Fibroblast of gingiva (primary cell): ENCODE measurements at places on chromosomes 3 and 15.

DNA sequence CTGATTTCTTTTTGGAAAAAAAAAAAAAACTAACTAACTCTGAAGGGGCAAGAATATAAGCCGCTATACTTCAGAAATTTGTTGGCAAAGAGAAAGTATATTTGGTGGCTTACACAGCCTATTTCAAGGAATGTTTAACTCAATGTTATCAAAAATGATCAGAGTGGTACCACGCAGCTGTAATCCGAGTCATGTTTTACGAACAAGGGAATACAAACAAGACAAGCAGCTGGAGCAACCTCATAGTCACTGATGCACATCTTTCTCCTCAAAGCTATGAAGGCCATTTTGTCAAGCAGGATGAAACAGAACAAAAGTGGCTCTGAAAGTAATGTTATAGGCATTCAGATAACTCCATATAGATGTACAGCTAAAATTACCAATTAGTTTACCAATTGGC is 81.2 kb downstream of the SCAPER start:
- no peak for DNase-seq

- DNase-seq, result peak; percentile 92
Measured at GRCh38 chr3:194976049-194976451, 290.4 kb downstream of the FAM43A start.

DNA sequence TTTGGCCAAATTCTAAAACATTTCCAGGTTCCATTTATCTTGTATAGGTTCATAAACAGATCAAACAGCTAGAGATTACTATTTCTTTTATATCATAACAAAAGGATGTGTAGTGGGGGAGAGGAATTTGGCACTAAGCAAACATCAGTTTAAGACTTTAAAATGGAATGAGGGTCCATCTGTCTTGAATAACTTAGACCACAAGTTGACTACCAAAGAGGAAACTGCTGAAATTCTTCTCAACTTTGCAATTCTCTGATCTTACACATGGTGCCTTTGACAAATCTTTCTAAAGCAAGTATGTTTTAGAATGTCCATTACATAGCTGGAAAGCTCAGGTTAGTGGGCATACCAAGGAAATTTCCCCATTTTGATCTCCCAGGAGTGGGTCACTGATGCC is 140.5 kb upstream of the ADAMTS9 start:
- no peak for DNase-seq

DNA sequence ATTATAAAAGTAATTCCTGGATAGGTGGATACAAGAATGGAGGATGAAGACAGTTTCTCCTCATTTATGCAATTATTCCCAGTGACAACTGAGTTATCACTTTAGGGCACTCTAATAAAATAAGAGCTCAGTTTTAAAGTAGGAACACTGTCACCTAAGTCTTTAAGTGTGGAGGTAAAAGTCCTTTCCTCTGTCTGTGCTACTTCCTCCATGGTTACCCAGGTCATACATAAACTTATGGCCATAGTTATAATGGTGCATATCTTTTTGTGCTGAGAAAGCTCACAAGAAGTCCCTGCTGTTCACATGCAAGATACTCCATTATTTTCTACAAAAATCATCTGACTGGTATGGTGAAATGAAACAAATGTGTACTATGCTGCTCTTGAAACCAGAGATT is 1093.6 kb downstream of the IGSF11 start:
- no peak for DNase-seq

DNA sequence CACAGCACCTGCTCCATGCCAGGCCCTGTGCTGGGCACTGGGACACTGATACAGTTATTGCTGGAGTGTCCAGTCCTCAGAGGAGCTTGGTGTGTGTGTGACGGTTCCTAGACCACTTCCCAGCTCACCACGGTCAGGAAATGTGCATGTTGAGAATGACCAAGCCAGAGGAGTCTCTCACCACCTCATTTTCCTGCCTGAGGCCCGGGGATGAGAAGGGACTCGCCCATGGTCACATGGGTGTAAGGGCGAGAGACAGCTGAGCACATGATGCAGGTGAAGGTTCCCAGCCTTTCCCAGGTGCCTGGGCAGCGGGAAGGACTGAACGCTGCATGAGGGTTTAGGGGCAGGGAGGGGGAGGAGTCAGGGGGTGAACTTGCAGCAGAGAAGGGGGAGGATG is 180.9 kb upstream of the TLE3 start:
- no peak for DNase-seq

DNA sequence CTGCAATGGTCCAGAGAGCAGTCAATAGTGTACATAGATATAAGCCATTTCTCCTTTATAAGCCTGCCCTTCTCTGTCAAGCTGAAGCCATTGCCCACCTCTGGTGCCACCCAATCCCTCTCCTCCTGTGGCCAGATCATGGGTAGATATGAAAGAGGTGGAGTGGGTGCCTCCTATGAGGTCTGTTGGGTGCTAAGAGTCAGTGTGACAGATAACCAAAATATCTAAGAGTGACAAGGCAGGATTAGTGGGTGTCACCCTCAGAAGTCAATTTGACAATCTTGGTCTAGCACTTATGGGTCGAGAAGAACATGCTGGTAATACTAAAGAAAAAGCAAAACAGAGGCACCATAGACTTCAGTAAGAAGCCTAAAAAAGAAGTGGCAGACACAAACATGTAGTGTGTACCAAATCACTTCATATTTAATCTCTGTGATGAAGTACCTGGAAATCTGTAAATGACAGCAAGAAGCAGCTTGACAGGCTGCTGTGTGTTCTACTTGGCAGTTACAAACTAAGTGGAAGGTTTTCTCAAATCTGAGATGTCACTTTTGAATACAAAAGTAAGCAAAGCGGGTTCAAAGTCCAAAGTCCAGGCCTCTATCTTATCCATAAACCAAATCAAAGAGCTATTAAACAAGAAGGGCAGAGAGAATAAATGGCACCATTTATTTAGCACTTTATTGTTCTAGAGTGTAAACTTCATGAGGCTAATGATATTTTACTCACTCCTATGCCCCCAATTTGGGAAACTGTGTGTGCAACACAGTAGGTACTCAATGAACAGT is 118.9 kb upstream of the EOMES start:
- DNase-seq, result no peak

DNA sequence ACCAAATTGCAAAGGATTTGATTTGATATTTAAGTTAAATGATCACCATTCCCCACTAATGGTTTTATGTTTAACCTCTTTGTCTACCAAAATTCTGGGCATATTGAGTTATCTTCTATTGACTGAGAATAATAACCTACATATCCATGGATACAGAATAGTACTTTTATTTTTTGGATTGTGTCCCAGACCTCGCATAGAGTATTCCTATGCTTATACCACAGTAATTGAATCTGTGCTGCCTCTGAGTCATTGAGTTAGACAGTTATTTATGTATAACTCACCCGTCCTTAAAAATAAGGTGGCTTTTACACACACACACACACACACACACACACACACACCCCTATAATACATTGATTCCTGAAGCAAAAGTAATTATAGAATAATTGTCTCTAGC is 690.1 kb upstream of the BCHE start:
- DNase-seq, result peak; percentile 30

DNA sequence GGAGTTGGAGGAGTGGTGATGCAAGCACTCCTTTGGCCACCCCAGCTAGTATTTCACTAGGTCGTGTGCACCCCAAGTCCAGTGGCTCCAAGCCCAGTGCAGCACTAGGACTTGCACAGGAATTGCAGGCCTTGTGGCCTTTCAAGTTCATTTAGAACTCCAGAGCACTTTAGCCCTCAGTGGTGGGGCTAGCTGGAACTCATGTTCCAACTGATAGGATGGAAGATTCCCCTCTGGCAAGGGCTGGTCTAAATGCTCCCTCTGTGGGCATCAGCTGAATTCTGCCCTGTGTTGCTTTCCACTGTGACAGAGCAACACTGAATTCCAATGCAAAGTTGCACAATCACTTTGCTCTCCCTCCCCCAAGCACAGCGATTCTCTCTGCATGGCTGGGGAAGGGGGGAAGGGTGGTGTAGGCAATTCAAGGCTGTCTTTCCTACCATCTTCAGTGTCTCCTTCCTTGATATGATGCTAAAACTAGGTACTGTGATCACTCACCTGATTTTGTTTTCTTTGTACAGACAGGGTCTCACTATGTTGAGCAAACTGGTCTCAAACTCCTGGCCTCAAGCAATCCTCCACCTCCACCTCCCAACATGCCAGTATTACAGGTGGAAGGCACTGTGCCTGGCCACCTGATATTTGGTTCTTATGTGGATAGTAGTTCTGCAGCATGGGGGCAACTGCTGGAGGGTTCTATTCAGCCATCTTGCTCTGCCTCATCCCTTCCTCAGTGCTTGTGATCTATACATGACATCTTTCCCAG is 10.3 kb downstream of the USF3 start:
- DNase-seq, result peak; percentile 81

DNA sequence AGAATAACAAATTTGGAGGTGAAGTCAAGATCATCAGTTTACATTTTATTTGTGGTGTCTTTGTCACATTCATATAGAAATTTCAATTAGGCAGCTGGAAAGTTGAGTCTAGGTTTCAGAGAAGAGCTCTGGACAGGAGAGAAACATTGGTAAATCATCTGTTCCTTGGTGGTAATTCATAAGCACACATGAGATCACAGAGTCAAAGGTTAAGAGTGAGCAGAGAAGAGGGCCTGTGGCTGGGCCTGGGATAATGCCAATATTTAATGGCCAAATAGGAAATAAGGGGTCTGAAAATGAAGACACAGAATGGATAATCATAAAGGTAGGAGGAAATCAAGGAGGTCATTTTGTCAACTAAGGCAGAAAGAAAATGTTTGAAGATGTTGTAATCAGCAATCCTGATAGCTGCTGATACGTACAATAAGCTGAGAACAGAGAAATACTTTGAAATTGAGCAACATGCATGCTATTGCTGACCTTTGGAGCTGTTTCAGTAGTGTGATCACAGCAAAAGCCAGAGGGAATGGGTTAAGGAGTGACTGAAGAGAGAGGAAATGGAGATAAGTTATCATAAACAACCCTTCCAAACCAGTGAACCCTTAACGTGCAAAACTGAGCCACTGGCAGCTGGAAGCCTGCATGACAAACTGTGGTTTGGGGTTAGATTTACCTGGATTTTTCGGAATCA is 692.8 kb downstream of the AGBL1 start:
- no peak for DNase-seq

DNA sequence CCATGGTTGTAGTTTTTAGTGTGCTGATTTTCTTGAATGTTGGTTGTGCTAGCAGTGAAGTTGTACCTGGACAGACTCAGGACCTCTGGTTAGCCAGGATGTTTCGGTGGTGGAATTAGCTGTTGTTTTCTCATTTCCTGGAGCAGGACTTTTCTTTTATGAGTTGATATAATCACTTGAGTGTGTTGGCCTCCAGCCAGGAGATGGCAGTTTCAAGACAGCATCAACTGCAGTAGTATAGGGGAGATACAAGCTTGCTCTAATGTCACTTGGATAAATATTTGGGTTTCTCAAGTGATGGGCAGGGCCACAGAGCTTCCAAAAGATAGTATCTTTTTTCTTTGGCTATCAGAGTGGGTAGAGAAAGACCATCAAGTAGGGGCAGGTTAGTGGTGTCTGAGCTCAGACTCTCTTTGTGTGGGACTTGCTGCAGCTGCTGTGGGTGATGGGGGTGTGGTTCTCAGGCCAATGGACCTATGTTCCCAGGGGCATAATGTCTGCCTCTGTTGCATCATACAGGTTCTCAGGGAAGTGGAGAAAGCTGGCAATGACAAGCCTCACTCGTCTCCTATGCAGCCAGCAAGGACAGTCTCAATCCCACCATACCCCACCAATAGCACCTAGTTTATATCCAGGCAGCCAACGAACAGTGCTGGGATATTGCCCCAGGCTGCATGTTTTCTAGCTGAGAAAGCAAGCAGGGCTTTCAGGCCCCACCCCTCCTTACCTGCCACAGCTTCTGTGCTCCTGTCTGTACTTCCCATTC is 14.6 kb upstream of the OR5K2 start:
- DNase-seq, result no peak

GRCh38 chr3:45567730-45568172 is 26.8 kb upstream of the LIMD1 start:
- DNase-seq, result no peak

DNA sequence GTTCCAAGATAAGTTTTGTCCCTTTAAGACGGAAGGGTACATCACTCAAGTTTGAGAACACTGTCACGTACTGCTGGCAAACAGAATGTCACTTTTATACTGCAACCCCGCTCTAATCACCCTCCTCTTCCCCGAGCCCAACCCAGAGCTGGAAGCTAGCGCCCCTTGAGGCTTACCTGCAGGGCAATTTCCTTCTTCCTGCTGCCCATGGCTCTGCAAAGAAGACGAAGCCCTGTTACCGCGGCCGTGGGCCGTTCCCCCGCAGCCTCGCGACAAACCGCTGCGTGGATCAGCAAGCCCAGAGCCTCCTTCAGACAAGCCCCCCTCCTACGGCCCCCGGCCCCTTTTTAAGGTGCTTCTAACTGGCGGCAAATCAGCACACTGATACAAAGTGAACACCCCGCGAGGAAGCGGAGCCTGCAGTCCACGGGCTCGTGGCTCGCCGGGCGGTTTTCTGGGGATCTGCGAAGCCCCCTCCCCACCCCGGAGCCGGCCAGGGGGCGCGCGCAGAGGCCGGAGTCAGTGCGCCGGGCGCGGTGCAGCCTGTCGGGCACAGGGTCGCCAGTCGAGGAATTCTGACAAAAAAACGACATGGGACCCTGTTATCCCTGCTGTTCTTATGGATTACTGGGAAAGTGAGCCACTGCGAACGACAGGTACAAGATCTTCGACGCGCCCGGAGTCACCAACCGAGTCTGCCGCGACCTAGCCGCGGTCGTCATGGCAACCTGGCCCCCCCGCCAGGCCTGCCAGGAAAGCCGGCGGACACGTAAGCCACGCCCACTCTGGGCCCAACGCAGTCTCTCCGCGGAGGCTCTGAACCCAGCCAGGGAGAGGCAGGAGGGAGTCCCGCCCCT is at the start of gene NME9:
TSS of gene NME9 (minus strand) at position 725 of the 857 bp plus-strand sequence. CDS start at position 209, 516 bp downstream.
- DNase-seq, result peak; percentile 63

DNA sequence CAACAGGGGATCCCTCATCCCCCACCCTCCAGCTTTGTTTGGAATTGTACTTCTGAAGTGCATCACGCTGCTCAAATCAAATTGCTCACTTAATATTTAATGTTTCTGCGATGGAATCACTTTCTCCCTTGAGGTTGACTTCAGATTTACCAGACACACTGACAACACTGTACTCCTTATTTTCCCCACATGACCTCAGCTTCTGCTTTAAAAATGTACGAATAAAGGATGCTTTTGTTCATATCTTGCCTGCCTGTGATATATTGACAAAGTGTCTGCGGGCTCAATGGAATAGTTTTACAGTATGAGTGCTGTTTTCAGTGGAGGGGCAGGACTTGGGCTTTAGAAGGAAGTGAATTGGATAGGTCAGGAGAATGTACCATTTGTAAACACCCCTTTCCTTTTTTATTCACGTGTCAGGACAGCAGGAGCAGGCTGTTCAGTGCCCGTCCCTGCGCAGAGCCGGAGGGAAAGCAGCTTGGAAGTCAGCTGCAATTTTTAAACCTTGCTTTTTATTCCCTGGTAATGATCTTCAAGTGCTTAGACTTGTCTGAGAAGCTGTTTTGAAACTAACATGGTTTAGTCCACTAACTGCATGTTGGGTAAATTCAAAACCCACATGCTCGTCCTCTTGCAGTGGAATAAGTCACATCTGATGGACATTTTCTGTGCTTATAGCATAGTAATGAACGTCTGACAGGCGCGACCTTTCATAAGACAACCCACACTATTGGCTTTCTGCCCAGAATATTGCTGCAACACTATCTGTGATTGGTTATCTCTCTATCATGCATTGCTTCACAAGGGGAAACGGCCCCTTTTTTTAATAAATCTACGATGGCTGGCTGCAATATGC is 29.9 kb downstream of the MBNL1 start:
- DNase-seq, result peak; percentile 99

GRCh38 chr3:13710251-13710650 is 161.3 kb downstream of the FBLN2 start:
- DNase-seq, result no peak

GRCh38 chr3:183188895-183189462 is 26.4 kb upstream of the LAMP3 start:
- no peak for DNase-seq
